Dermis microvascular lymphatic vessel endothelial cell (primary cell): ENCODE measurements at places on chromosomes 5 and 9.

DNA sequence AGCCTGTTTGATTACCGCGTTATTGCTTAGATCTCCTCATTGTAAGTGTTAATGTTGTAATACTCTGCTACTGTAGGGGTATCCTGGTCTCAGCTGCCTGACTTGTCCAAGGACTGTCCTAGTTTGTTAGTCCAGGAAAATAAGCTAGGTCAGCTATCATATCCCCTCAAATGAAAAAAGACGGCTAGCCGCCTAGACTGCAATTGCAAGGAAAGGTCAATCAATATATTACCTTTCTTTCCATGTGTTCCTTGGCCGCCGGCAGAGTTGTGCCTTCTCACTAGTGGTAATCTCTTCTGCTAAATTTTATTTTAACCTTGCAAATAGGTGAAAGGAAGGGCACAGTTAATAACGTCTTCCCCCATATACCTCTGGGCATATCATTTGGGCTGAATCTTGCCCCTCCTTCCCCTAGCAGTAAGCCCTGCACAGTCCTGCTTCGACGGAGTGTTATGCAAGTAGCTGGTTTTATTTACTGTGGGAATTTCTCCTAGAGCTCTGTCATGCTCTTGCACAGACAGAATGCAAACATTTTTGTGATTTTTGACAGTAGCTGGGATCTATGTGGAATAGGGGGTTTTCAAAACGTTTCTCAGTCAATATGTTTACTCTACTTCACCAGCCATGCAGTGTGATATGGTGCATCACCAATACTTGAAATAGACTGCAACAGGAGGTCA is 288.5 kb downstream of the MAST4 start:
- no peak for DNase-seq

GRCh38 chr9:19155106-19155935 is 28.0 kb upstream of the PLIN2 start:
- DNase-seq, result no peak

DNA sequence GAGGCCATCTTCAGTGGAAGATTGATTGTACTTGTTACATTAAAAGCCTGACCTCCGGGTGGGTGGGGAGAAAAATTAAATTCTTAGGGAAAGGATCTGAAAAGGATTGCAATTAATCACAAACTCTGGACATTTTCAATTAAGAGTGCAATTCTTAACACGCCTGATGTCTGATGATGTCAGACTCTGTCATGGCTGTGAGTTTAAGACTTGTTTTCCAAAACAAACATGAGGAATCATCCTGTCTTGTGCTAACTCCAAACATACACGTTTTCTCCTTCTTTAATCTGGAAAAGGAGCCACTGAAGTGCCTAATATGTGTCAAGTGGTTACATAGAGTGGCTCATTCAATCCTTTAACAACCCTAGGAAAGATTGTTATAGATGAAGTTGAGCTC is 60.4 kb upstream of the SMIM23 start:
- DNase-seq, result no peak

DNA sequence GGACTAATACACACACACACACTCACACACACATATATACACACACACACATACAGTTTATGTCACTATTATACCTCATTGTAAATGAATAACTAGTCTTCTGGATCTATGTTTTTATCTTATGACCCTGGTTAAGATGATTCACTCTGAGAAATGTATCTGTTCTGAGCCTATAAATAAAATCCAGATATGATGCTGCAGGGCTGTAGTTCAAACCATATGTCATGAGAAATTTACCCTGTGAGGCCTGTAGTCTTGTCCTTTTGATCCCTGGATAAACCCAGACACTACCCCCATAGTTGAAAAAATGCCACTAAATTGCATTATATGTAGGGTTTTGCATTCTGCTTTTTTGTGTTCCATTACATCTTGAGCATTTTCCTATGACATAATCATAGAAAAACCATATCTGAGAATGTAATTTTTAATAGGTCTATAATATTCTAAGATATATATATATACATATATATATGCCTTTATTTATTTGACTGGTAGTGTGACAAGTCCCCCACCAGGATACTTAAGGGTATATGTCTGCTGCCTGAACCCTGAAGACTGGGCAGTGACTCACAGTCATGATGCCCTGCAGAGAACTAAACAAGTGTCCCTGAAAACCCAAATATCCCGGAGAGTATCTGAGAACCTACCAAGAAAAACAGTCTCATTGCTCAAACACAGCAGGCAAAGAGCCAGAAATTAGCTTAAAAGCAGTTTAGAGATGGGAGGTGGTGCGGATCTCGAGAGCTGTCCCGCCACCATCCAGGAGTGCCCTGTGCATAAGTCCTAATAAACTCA is 18.4 kb upstream of the ALDOB start:
- DNase-seq, result no peak

DNA sequence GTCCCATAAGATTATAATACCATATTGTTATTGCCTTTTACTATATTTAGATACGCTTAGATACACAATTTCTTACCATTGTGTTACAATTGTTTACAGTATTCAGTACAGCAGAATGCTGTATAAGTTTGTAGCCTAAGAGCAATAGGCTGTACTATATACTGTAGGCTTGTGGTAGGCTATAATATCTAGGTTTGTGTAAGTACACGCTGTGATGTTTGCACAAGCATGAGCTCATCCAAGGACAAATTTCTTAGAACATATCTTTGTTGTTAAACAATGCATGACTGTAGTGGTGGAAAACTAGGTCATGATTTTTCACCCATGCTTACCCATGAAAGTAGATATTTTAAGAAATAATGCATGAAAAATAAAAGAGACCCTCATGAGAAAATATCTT is 509.4 kb upstream of the CDH18 start:
- no peak for DNase-seq

GRCh38 chr9:29609282-29609681 is 2036.0 kb upstream of the C9orf72 start:
- DNase-seq, result no peak

DNA sequence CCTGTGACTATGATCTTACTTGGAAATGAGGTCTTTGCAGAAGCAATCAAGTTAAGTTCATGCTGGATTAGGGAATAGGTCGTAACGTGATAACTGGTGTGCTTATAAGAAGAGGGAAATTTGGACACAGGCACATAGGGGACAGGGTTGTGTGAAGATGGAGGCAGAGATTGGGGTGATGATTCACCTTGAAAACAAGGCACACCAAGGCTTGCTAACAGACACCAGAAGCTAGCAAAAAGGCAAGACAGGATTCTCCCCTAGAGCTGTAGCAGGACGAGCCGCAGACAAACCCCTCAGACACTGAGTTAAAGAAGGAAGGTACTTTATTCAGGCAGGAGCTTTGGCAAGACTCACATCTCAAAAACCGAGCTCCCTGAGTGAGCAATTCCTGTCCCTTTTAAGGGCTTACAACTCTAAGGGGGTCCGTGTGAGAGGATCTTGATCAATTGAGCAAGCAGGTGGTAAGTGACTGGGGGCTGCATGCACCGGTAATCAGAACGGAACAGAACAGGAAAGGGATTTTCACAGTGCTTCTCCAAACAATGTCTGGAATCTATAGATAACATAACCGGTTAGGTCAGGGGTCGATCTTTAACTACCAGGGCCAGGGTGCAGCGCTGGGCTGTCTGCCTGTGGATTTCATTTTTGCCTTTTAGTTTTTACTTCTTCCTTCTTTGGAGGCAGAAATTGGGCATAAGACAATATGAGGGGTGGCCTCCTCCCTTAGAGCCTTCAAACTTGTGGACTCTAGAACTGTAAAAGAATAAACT is 57.5 kb upstream of the S1PR3 start:
- no peak for DNase-seq

DNA sequence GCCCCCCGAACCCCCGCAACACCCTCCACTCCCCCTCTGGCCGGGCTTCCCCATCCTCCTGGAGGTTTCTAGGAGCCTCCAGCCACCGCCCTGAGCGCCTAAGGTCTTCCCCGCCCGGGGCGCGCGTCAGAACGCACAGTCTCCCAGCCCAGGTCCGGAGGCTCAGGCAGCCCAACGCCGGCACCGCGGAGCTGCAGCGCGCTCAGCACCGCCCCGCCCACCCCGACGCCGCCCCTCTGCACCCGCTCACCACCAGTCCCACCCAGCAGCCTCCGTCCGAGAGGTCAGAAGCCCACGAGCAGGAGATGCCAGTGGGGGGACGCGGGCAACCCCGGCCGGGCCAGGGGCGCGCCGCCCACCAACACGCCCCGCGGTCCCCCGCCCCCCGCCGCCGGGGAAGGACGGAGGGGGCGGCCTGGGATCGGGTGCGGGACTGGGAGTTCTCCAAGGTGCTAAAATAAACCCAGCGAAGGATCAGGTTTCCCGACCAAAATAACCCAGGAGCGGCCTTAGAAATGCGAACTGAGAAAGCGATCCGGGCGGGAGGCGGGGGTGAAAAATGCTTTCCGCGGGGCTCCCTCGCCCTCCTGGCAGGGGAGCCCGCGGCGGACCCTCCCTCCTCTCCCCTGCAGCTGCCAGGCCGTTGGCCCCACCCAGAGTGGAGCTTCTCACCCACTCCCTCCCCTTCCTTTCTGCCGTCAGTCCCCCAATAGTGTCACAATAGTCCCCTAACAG is 6.5 kb upstream of the FAM78A start:
- peak; percentile 32 for DNase-seq

- no peak for DNase-seq
Observed at GRCh38 chr9:91445135-91445534, 21.5 kb upstream of the NFIL3 start.

GRCh38 chr9:76658510-76659231 is 105.6 kb upstream of the PCA3 start:
- peak; percentile 71 for DNase-seq

DNA sequence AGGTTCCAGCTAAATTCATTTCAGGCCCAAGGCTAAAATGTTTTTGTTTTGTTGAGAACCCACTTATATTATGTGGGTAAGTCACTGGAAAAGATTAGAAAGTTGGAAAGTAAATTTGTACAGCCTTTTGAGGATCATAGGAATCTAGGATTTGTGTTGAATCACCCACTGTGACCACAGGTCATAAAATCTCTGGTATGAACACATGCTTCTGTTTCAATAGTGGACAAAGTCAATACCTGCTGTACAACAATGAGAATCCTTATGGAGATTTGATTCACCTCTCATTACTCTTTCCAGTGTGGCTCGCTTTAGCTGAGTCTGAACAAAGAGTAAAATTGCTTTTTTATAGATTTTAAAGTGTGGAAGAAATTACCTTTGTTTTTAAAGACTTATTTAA is 369.5 kb downstream of the TMEM167A start:
- no peak for DNase-seq

DNA sequence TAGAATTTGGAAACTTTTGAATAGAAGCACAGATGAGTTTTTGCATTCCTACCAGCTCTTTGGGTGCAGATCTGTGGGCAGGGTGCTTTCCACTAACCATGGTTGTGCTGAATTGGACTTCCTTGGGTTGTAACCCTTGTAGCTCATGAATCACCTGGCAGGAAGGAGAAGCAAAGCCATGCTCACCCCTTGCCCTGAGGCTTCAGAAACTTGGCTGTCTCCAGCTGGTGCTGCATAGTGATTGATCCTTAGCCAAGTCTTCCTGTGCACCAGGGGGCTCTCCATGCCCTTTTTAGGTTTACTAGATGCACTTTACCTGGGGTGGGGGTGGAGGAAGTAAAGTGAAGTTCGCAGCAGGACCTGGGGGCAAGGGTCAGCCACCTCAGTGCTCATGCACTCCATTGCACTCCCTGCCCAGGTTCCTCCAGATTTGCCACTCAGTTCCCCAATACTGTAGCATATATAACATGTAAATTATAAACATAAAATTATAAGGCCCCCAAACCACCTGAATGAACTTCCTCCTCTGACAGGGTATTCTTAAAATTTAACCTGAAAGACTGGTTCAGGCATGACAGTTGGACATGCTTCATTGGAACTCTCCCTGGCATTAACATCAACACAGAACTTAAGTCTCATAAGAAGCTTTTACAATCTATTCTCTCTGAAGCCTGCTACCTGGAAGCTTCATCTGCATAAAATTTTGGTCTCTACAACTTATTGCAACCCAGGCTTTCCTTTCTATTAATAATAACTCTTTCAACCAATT is 25.8 kb upstream of the IFNA14 start:
- DNase-seq, result no peak

DNA sequence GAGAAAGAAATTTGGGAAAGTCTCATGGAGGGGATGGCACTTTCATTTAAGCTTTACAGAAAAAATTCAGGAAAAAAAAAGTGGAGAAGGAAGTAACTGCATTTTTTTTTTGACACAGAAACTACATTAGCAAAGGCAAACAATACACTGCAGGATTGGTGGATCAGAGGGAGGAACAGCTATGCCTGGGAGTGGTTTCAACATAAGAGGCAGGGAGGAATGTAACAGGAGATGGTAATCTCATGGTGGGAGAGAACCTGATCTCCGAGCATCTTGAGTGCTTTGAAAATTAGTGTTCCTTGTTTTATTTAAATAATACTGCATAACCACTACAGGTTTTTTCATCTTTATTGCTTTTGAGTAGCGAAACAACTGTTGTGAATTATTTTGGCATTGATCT is 249.4 kb downstream of the FAM170A start:
- DNase-seq, result no peak

DNA sequence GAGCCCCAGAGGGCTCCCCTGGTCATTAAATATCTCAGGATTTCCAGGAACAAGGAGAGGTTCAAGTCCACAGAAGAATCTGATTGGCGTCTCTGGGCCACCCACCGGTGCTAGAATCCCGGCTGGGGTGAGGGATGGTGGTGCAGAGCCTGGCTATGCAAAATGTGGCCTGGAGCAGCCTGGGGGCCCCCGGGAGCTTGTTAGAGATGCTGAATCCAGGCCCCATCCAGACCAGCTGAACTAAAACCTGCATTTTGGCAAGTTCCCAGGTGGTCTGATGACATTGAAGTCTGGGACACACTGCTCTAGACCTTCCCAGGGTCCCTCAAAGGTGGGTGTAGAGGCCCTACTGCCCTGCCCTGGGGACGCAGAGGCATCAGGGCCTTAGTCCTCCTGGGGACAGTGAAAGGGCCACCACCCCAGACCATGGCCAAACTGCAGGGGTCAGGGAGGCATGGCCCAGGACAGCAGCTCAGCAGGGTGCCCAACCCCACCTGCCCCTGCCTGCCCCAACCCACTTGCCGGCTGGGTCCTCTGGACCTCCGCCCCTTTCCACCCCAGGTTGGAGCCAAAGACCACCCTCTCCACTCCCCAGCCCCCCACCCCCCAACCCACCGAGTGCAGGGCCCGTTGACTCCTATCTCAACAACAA is 34.7 kb downstream of the ADAMTS2 start:
- no peak for DNase-seq

GRCh38 chr9:13487936-13488335 is 208.4 kb upstream of the MPDZ start:
- no peak for DNase-seq

- no peak for DNase-seq
Observed at GRCh38 chr5:1950708-1951103, 68.0 kb upstream of the IRX4 start.
